ENCODE measurements at places on chromosomes 11 and 22.

GRCh38 chr11:71530602-71531001 lies 3.5 kb downstream of the KRTAP5-7 start:
- DNase-seq, result no peak

GRCh38 chr11:61899146-61899841 lies 7.9 kb upstream of the FADS3 start:
- peak; percentile 70 for DNase-seq

- DNase-seq, result no peak
These were observed 308.7 kb upstream of the ZC3H12C start for GRCh38 chr11:109784536-109784935.

DNA sequence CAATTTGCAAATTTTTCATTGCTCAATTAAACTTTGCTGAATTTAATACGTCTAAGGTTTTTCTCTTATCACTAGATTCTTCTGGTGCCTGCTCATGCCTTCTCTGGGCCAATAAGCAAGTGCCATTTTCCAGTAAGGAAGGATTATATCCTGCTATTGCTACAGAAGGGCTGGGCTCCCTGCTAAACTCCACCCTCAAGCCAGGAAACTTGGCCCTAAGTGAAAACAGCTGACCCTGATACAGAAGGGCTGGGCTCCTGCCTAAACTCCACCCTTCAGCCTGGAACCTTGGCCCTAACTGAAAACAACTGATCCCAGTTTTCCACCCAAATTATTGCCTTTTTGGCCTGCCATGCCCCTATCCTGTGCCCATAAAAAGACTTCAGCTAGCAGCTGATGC lies 385.3 kb downstream of the DYNC2H1 start:
- DNase-seq, result no peak

GRCh38 chr22:42883121-42883520 lies 26.0 kb upstream of the ARFGAP3 start:
- no peak for DNase-seq

DNA sequence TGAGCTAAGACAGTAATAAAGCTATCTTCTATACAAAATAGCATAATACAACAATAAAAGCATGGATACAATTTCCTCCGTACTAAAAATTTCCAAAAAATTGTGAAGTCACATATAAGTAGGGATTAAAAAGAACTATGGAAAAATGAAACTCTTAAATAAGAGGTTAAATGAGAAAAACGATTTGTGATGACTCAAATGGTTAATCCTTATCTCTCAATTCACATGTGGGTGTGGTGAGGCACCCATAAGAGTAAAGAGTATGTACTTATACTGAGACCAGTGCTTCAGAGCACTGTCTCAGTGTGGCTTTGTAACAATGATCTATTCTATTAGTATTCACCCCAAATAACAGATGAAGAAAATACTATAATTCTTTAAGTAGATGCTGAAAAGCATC lies 25.0 kb upstream of the CCDC34 start:
- DNase-seq, result no peak

DNA sequence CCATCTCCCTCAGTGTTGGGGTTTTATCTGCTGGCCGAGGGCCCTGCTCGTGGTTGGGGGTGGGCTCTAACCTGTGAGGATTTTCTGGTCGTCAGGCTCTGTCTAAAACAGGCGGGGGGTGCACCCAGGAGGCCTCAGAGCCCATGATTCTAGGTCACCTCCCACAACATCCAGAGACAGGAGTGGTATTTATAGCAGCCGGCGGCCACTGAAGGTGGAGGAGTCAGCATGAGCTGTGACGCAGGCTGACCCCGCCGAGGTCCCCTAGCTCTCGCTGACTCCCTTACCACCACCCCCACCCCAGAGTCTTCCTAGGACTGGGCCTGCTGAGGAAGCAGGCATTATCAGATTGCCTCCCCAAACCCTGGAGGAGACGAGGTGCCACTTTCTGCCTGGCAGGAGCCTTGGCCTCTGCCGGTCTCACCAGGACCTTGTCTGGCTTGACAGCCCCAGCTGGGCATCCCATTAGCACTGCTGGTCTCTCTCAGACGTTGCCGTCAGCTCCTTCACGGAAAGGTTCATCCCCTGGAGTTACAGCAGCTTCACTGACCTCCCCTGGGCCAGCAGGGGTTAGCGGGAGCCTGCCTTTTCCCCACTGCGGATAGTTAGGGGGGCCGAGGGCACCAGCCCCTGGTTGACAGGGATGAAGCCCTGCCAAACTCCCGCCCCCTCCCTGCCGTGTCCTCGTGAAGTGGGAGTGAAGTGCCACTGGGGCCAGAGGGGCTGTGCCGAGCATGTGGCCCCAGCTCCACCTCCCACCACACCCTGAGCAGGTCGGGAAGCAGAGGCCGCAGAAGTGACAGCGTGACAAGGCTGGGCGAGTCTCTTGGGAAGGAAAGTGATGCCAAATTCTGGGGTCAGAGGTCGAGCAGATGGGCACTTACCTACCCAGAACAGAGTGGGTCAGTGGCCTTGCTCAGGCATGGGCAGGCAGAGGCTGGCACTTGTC lies 26.5 kb downstream of the DAGLA start:
- DNase-seq, result no peak

Data from EL (cell line).